ENCODE measurements at places on chromosomes 2 and 18.

GRCh38 chr2:154614906-154615305, 83.6 kb upstream of the KCNJ3 start:
- no peak for DNase-seq

GRCh38 chr2:53942280-53942679, 28.5 kb downstream of the PSME4 start:
- no peak for DNase-seq

- no peak for DNase-seq
Observed at GRCh38 chr2:174002679-174003078, 37.5 kb upstream of the SP3 start.

- no peak for DNase-seq
Observed at GRCh38 chr2:188292348-188293239, 920 bp downstream of the GULP1 start.

- no peak for DNase-seq
Observed at GRCh38 chr18:5962362-5962761, 67.0 kb upstream of the TMEM200C start.
